ENCODE measurements at places on chromosomes 16 and 17. TPM values are rescaled to one million over a fixed set of nuclear protein-coding genes. Genes with fewer than 3 reads are reported as not detected.

CTF1 gene
- total RNA-seq: 6.8 TPM

CLDN9 gene
- under 0.01 TPM for total RNA-seq

QRICH2 gene
- total RNA-seq: 1.9 TPM

ATP2A1 gene
- 0.89 TPM for total RNA-seq

CES1 gene
- total RNA-seq: 0.16 TPM

KRTAP9-4 gene
- total RNA-seq: not detected

TMEM220 gene
- total RNA-seq: 3.1 TPM

DPEP3 gene
- total RNA-seq: not detected

HOXB13 gene
- total RNA-seq: not detected

KRTAP4-5 gene
- not detected for total RNA-seq

ELMO3 gene
- 2.3 TPM for total RNA-seq

STUB1 gene
- 192 TPM for total RNA-seq

SRP68 gene
- 33.8 TPM for total RNA-seq

TBX6 gene
- total RNA-seq: 1.4 TPM

NACA2 gene
- total RNA-seq: not detected

CA4 gene
- total RNA-seq: not detected

DPEP2 gene
- not detected for total RNA-seq
